Right cardiac atrium (tissue), 5 donors: ENCODE measurements at places on chromosomes 16 and 17. TPM values are rescaled to one million over a fixed set of nuclear protein-coding genes. Genes with fewer than 3 reads are reported as not detected.

CRYBA1 gene
- polyA plus RNA-seq, result not detected

GRCh38 chr17:4808378-4808767 lies 1.4 kb downstream of the PLD2 start:
- DNase-seq, result peak; percentile 87

DNA sequence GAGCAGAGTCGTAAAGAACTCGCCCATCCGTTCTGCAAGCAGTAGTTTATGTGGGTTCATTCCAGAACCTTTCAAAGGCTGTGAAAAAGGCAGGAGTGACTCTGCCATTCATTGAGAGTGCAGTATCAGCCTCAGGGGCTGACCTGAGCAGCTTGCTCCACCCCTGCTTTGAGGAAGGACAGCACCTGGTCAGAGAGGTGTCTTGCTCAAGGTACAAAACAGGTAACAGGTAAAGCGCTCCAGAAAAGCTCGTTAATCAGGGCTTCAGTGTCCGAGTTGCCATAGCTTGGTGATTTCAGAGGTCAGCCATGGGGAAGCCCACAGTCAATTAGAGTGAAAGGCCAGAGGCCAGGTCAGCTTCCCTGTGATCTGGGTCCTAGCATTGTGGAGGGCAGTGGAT lies 251.1 kb downstream of the ABCC12 start:
- DNase-seq, result no peak

GRCh38 chr17:30429155-30429554 lies 48.1 kb upstream of the GOSR1 start:
- no peak for DNase-seq
